Inflammatory macrophage treated with lipopolysaccharide for 4 hours (primary cell): ENCODE measurements at places on chromosomes 5 and 9.

- no peak for DNase-seq
These were observed 74.6 kb downstream of the NDUFAF2 start for GRCh38 chr5:61019642-61020041.

DNA sequence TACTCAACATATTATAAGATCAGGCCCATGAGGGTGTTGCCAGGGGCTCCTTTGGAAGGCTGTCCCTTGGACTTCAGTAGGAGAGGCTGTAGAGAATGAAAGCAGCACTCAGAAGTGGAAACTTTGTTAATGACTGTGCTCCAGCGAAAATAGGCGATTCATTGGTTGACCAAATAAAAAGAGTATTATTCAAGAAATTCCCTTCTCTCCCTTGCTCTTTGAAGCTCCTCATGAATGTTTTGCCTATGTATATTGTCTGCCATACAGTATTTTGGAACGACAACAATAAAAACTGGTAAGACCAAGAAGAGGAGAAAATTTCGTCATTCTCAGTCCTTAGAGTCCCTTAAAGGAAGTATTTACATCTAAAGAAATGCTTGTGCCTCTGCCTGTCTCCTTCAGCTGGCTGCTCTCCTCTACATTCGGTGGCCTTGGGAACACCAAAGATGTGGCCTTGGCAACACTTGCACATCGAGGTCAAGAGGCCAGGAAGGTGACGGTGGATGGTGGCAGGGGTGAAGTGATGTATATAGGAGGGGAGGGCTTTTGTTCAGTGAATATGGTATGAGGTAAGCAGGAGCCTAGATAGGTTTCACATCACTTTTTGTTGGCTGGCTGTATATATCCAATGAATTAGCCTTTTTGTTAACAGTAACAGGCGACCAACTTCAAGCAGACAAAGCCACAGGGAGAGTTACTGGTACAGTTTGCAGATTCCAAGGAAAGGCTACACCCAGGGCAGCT is 95.0 kb upstream of the ACTBL2 start:
- DNase-seq, result no peak

DNA sequence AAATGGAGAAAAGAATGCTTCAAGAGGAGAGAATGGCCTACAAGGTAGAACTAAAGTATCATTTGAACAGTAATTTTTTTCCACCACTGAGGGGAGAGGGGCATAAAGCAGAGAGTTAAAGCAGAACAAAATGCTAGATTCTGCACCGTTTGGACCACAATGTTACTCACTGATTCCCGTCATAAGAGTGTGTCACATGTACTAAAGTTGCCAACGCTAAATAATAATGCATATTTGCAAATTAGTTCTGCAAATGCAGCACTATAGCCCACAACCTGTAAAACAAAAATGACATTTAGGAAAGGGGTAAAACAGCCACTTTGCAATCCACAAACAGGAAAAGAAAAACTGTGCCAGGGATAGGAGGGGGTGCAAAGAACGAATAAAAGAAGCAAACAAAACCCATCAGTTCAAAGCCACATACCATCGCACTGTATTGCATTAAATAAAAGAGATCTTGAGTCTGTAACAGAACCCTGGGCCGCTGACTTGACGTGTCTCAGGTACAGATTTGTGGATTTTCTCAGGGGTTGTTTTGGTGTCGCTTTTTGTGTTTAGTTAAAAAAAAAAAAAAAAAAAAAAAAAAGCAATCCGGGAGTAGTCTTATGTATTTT is 7.7 kb upstream of the NFIB start:
- DNase-seq, result no peak

DNA sequence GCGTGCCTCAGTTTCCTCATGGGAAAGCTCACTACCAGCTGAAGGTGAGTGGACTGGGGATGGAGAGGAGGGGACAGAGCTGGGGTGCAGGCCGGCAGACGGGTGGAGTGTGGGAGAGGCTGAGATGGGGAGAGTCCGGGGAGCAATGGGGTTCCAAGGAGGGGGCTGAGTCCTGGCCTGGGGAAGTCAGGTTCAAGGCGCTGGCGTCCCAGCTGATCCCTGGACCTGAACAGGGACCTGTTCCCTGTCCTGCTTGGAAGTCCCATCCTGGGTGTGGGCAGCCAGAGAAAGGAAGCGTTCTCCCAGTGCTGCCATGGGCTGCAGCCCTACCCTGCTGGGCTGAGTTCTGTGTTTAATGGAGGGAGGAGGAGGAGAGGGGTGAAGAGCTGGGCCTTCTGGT is 60.9 kb upstream of the GNE start:
- no peak for DNase-seq

- DNase-seq, result peak; percentile 2
These were observed 2.1 kb downstream of the ANP32B start for GRCh38 chr9:97985058-97985861.

GRCh38 chr5:134436523-134437339 is 25.1 kb upstream of the CDKN2AIPNL start:
- peak; percentile 67 for DNase-seq

DNA sequence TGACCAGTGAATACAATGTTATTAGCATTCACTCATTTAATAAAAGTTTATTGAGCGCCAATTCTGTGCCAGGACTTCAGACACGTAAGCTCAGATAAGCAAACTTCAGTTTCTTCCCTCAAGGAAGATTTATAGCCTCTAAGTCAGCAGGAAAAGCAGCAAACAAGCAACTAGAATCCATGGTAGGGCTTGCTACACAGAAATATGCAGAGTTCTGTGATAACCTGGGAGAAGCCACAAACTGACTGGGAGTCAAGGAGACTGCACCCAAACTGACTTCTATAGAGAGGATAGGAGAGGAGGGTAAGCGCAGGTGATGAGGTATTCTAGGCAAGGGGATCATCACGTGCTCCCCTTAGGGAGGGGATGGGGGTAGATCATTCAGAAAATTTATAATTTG is 1.4 kb upstream of the OGN start:
- DNase-seq, result no peak

DNA sequence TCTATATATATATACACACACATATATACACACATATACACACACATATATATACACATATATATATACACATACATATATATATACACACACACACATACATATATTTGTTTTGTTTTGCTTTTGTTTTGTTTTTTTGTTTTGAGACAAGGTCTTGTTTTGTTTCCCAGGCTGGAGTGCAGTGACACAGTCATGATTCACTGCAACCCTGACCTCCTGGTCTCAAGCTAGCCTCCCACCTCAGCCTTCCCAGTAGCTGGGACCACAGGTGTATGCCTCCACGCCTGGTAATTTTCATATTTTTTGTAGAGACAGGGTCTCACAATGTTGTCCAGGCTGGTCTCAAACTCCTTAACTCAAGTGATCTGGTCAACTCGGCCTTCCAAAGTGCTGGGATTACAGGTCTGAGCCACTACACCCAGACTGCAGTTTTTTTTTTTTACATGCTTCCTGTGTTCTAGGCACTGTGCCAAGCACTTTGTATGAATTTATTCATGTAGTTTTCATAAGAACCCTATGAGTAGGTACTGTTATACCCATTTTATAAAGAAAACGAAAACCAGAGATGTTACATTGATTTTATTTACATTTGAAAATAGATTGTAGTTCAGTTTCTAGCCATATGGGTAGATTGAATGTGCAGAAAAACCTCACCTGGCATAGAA is 120.7 kb downstream of the PBX3 start:
- DNase-seq, result no peak

- DNase-seq, result peak; percentile 10
These were observed 375.3 kb upstream of the PRR16 start for GRCh38 chr5:120088836-120089235.

- DNase-seq, result peak; percentile 91
These were observed 182.1 kb upstream of the TRIM32 start for GRCh38 chr9:116504893-116505480.

GRCh38 chr5:57953792-57954191 is 471.2 kb upstream of the ACTBL2 start:
- DNase-seq, result no peak

GRCh38 chr9:85162822-85163221 is 493.3 kb downstream of the NTRK2 start:
- no peak for DNase-seq

- DNase-seq, result no peak
These were observed 638.6 kb downstream of the SEMA5A start for GRCh38 chr5:8907168-8907868.

GRCh38 chr5:31987985-31988710 is 186.0 kb downstream of the GOLPH3 start:
- no peak for DNase-seq

- peak; percentile 67 for DNase-seq
These were observed 11.8 kb upstream of the IFNW1 start for GRCh38 chr9:21153336-21154017.

DNA sequence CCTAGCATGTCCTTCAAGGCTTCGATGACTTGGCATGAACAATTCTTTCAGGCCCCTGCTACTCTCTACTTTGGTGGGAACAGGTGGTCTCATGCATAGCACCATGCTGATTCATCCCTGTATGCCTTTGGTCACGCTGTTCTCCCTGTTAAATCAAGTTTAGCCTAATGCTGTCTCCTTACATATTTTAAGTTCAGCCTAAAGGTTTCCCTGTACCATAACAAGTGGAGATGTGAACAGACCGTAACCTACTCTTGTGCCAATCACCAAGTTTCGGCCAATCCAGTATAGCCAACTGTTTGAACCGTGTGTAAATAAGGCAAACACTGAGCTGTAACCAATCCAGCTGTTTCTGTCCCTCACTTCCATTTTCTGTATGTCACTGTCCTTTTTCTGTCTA is 8.0 kb downstream of the GAS1 start:
- no peak for DNase-seq

GRCh38 chr5:174010365-174010764 is 21.4 kb downstream of the C5orf47 start:
- no peak for DNase-seq

DNA sequence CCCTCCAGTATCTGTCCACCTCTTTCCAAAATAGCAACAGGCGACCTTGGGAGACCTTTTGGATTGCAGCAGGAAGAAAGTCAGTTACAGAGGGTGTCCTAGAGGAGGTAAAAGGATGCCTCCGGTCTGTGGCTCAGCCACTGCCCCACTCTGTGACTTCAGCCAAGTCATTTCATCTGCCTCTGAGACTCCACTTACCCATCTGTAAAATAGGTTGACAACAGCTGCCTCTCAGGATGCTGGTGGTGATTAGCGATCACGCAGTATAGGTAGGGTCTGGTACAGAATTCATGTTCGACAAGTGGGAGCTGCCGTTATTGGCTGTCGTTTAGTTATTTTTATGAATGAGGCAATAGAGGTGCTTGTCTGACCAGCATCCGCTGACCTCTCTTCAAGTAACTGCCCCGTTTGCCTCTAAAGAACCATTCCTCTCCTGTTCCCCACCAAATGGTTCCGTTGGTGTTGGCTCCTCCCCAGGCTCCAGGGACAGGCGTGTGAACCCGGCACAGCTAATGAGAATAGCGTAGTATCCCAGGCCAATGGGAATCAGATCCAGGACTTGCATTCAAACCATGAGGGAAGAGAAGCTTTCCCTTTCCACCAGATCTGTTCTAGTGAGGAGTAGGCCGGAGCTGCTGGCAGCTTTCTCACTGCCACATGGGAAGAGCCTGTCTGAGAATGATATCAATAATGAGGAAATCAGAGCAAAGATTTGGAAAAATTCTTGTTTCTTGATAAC is 64.1 kb downstream of the SMIM23 start:
- no peak for DNase-seq
